ENCODE measurements at places on chromosomes 2 and 18.

GRCh38 chr2:112701052-112701451 lies 19.8 kb upstream of the NT5DC4 start:
- no peak for DNase-seq

DNA sequence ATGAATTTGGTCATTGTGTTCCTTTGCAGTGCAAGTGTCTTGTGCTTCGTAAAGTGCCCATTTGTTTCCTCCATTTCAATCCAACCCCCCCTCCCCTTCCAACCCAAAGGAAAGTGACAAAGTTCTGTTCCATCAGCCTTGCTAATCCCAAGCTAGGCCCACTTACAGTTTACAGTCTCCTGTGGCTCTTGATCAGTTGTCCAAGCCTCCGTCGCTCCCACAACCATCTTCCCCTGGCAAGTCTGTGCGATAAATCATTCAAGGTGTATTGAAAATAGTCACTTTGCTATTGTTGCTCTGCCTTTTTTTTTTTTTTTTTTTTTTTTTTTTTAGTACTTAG lies 6.5 kb downstream of the POU3F3 start:
- DNase-seq, result no peak

DNA sequence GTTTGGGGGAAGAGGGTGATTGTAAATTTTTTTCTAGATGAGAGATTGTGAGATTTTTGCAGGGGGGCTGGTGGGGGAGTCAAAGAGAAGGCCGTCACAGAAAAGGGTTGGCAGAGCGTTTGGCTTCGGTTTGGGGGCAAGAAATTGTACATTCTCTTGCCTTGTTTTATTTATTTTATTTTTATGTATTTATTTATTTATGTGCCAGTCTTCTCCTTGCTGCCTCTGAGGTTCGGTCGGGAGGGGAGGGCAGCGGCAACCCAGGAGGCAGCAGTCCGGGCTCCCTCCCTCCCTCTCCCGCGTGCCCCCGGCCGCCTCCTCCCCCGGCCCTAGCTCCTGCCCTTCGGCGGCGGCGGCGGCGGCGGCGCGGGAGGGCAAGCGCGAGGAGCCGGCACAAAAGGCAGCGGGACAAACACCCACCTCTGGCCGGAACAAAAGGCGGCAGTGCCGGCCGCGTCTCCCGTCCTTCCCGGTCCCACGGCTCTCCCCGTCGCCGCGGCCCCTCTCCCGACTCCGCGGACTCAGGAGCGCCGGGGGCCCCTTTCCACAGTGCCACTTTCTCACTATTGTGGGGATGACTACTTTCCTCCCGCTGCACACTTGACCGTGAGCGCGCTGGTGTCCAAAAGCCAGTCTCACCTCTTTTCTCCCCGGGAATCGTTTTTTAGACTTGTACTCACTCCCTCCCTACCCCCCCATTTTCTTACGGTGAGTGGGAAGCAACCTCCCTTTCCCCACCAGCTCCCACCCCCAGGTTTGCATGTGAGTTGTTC lies 1.2 kb downstream of the BCL11A start:
- DNase-seq, result peak; percentile 58

DNA sequence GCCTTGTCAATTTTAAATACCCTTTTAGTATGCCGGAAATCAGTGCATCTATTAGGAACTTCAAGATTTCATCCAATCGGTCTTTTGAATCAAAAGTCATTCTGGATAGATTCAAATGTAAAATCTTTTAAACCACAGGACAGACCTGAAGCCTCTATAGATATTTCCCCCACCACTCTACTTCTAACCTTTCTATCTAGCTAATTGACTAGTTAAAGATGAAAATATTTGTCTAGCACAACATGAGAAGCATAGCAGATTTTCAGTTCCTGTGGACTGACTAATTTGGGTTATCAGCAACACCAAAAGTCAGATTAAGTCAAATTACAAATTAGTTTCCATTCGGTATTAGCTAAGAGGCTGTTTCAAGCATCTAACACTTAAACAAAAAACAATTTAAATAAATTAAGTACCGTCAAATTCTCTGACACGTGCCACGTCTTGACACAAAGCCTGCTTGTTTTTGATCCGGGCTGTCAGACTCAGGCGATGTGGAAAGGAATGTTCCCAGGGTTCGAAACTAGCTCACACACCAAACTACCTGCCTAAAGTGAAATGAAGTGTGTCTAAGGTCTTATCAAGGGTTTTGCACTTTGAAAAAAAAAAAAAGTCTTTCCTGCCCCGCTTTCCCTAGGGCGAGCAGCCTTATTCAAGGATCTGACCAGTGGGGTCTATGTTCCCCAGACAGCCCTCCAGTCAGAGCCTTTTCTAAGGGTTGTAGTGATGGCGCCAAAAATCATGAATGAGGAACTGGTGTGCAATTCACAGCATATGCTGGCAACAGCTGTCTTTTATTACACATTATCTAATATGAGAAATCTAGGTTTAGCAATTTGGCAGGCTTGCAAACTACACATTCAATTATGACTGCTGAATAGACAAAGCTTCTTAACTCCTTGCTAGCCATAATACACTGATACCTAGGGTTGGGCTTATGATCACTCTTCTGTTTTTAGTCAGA lies 4.7 kb downstream of the CYTIP start:
- peak; percentile 39 for DNase-seq
